ENCODE measurements at places on chromosomes 1 and 21. TPM values are rescaled to one million over a fixed set of nuclear protein-coding genes. Genes with fewer than 3 reads are reported as not detected.

DNA sequence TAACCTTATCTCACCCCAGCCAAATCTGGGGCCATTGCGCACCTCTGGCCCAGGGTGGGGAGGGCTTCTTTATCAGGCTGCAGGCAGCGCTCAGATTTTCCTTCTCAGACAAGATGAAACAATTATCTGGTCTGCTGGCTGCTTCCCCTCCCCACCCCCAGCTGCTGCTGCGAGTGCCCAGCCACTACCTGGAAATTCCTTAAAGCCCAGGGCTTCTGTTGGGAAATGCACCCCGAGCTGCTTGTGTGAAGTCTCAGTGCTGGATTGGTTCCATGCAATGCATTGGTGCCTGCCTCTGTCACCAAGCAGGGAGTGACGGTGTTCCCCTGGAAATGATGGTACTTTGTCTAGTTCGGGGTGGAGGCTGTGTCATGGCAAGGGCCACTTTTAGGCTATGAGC, 18.5 kb upstream of the ACTL8 start:
- no peak for DNase-seq

DNA sequence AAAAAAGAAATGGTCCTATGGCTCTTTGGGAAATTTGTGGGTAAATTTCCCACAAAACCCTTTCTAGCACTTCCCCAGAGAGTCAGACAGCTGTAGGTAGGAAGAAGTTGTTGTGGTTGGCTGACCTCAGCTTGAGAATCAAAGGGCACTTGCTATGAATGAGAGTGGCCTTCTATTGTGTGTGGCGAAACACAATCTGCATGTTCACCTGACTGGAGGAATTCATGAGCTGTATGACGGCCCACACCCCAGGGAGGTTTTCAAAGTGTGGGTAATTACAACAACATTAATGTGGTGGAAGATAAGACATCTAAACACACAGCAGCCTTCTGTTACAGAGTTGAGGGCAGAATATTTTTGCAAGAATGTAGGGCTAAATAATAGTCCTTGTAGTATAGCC, 38.8 kb downstream of the NGF start:
- no peak for DNase-seq

DNA sequence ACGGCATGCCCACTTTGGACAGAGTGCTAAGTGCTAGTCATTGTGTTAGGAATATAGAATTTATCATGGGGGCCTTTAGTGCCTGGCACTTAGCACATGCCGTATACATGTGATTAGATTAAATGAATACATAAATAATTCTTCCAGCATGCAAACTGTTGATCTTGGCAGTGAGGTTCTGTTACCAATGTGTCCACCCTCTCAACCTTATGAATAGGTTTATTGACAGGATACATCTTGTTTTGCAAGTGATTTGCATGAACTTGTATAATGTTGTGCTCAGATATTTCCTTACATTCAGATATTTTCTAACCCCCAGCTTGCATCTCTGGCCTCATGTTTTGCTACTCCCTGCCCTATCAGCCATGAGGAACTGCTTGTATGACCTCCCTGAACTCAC, 60.3 kb upstream of the ZNF648 start:
- DNase-seq = no peak

- no peak for DNase-seq
These were observed 136.9 kb upstream of the HNRNPU start for GRCh38 chr1:245001252-245001651.

- no peak for DNase-seq
These were observed 79.9 kb downstream of the SIPA1L2 start for GRCh38 chr1:232550007-232550406.

GRCh38 chr21:46094401-46095082, 3.4 kb upstream of the COL6A2 start:
- DNase-seq = peak; percentile 2

GRCh38 chr1:203649551-203649998, 22.9 kb downstream of the ATP2B4 start:
- DNase-seq = no peak

DNA sequence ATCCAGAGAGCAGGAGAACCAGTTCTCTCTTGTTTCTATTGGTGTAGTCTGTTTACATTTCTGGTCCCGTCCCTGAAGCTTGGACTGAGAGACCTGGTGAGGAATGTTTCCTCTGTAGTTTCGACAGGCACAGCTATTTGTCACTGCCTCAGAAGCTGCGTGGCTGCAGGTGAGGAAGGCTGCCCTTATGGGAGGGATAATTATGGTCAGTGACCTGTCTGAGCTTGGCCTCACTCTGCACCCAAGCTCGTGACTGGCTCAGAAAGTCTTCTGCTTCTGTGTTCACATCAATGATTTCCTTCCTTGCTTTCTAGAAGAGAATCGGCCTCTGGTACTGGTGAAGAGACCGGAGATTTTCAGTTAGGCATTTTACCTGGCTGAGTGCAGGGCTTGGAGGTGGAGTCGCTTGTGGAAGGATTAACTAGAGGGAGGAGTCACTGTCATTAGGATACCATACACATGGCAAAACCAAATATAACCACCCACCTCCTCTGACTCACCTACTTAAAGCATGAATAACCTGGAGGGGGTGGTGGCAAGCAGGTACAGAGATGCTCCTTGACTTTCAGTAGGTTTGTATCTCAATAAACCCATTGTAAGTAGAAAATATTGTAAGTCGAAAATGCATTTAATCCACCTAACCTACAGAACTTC, 19.9 kb upstream of the WDR26 start:
- no peak for DNase-seq

Gene PRKAA2
- total RNA-seq = 2.2 TPM

DNA sequence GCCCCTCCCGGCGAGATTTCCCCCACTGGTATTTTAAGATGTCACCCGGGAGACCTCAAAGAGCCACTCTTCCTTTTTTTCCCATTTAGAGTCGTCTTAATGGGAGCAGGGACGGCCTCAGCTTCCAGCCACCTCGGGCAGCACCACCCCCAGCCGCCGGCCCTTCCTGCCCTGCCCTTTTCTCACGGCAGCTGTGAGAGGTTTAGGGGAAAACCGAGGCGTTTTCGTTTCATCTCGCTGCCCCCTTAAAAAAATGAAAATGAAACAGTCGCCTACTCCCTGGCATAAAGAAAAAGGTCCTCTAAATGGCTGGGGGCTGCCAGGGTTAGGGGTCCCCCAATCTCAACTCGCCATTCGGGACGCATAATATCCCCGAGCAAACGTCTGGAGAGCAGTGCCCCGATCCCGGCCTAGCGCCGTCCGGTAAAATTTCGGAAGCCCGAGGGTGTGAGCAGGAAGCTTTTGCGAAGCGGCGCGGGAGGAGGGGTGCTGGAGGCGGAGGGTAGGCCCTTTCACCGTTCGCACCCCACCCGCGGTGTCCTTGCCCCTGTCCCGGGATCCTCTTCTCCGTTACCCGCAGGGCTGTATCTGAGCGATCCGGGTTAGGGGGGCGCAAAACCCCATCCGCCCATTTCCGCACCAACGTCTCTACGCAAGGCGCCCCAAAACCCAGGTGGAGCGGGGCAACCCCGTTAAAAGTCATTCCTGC, 1.2 kb downstream of the RUNX3 start:
- no peak for DNase-seq

Gene DCST1
- total RNA-seq = not detected

DNA sequence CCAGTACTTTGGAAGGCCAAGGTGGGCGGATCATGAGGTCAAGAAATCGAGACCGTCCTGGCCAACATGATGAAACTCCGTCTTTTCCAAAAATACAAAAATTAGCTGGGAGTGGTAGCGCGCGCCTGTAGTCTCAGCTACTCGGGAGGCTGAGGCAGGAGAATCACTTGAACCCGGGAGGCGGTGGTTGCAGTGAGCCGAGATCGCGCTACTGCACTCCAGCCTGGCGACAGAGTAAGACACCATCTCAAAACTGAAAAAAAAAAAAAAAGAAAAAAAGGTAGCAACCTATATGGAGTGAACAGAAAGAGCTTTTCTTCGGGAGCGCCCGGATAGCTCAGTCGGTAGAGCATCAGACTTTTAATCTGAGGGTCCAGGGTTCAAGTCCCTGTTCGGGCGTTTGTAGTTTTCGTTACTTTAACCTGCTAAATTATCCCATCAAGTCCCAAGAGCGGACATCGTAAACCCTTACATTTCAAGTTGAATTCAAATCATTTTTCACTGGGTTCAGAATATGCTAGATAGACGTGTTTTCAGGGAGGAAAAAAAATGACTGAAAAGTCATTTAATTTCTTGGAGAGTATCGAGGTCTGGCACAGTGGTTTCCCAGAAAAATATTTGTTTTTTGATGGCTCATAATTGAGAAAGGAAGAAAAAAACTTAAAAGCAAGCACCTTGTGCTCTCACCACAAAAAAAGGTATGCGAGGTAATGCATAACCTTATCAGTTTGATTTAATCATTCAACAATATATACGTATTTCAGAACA, 9.8 kb upstream of the MDM4 start:
- peak; percentile 86 for DNase-seq

Gene SGIP1
- total RNA-seq = 1.1 TPM

Gene GREM2
- 0.66 TPM for total RNA-seq

Gene MAD2L2
- total RNA-seq = 134 TPM

GRCh38 chr1:95013950-95014574, 58.7 kb downstream of the ALG14 start:
- DNase-seq = no peak

Gene EVA1C
- 7.9 TPM for total RNA-seq

All from H4 (cell line).